ENCODE measurements at places on chromosomes 16 and 17.
A peak's percentile ranks its signal among the peaks of the same experiment; 100 is the strongest.

- no peak for DNase-seq
Measured at GRCh38 chr17:27808628-27809027, 8.3 kb upstream of the NOS2 start.

- no peak for DNase-seq
Measured at GRCh38 chr16:73014768-73015167, 33.2 kb downstream of the ZFHX3 start.

GRCh38 chr17:3575511-3575910 lies 17.9 kb upstream of the TRPV3 start:
- DNase-seq, result no peak

DNA sequence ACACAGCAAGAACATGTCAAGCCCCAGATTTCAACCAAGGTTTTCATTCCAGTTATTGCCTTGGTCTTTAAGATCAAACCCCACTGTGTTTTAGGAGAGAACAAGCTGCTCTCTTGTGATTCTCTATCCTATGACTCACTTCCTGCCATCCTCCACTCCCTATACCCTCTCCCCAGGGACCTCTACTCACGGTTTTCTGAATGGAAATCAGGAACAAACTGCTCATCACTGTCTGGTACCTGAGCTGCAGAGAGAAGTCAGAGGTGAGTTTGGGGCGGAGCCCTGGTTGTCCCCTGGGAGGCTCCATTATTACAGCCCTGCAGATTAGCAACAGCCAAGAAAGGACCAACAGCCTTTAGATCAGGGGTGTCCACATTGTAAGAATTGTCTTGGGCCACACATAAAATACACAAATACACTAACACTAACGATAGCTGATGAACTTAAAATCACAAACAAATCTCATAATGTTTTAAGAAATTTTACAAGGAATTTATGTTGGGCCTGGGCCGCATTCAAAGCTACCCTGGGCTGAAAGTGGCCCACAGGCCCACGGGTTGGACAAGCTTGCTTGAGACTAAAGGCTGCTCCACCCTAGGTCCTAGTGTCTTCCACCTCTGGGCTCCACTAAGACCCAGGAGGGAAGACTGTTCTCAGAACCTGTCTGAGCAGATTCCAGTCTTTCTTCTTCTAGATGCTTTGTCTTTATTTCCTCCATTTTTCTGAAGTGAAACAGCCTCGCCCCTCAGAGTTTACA lies 9.7 kb downstream of the ETV4 start:
- DNase-seq, result no peak

- peak; percentile 54 for DNase-seq
Measured at GRCh38 chr16:85611444-85612190, 1.5 kb upstream of the GSE1 start.

GRCh38 chr16:15607700-15608396 lies 35.1 kb downstream of the MARF1 start:
- no peak for DNase-seq

GRCh38 chr17:75182319-75182568 lies 515 bp downstream of the SUMO2 start:
- DNase-seq, result no peak

- DNase-seq, result no peak
Measured at GRCh38 chr17:7026471-7027115, 3.7 kb downstream of the BCL6B start.

DNA sequence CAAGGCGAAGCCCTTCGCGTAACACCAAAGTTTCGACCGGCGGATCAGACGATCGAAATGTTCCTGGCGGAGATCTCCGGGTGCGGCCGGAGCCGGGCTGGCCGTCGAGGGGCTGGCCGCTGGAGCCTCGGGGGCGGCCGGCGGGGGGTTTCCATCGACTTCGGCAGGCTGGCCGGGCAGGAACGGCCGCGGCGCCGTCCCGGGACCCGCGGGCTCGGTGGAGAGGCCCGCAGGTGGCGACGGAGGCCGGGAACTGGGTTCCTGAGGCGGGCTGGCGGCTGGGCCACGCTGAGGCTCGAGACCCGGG lies 1.1 kb downstream of the EPOP start:
- DNase-seq, result no peak

DNA sequence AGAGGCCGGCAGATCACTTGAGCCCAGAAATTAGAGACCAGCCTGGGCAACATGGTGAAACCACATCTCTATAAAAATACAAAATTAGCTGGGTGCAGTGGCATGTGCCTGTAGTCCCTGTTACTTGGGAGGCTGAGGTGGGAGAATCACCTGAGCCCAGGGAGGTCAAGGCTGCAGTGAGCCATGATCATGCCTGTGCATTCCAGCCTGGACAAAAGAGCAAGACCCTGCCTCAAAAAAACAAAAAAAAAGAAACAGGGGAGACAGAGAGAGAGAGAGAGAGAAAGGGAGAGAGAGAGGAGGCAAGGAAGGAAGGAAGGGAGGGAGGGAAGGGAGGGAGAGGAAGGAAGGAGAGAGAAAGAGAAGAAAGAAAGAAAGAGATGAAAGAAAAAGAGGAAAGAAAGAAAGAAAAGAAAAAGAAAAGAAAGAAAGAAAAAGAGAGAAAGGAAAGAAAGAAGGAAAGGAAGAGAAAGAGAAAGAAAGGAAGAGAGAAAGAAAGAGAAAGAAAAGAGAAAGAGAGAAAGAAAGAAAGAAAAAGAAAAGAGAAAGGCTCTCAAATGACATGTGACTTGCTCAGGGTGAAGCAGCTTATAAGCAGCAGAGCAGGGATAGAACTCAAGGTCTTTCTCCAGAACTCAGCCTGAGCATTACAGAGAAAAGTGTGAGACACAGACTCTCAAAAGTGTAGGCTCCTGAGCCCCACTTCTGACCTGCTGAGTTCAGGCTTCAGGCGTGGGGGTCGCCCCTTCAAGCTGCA lies 15.5 kb downstream of the CX3CL1 start:
- no peak for DNase-seq

DNA sequence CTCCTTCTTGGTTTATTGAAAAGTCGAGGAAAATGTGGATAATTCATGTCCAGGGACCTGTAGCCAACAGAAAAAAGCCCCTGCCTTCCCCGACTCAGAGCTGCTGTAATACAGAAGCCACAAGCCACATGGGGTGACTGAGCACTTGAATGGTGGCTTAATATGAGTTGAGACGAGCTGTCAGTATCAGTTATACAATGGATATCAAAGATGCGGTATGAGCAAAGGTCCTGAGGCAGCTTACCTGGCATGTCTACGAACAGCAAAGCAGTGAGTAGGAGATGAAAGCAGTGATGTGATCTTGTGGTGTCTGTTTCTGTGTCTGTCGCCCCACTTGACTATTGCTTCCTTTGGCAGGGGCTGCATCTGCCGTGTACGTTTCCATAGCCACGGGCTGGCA lies 12.2 kb upstream of the RMI2 start:
- no peak for DNase-seq

DNA sequence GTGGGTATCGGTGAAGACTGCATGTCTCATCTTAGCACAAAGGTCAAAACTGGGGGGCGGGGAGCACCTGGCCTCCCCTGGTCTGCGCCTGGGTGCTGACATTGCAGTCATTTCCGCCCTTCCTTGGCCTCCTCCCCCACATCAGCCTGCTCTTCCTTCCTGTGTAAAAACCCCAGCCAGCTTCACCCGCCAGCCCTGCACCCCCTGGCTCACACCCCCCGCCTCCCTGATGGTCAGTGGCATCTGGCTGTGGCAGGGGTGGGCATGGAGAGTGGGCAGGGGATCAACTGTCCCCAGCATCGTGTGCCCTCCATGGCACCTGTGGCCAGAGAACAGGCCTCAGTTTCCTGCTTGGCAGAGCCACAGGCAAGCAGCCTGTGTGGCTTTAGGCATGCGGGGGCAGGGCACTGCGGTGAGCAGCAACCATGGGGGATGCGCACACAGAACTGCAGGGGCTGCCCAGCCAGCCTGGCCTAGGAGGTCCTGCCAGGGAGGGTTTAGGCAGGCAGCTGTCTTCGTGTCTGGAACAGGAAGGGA lies 26.5 kb upstream of the LASP1NB start:
- DNase-seq, result peak; percentile 79

DNA sequence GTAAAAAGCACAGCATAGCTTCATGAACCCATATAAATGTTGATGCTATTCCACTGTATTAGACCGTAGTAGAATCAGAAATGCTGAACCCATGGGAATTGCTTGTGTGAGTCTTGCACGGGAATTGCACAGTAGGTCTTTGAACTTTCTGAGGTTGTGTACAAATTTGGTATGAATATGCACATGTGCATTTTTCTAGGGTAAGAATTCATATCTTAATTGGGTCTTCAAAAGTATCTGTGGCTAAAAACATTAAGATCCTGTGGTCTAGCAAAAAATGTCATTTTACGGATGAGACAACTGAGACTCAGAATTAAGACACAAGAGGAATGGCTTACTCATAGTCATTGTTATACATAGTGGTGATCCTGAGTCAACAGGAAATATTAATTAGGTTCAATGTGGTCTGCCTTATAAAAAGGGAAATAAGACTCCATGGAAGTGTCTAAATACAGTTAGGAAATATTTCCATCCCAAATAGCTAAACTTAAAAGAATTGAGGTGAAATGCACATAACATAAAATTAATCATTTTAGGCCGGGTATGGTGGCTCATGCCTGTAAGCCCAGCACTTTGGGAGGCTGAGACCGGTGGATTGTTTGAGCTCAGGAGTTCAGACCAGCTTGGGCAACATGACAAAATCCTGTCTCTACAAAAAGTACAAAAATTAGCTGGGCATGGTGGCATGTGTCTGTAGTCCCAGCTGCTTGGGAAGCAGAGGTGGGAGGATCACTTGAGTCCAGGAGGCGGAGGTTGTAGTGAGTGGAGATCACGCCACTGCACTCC lies 22.8 kb downstream of the TAOK1 start:
- DNase-seq, result no peak

GRCh38 chr16:10338426-10338825 lies 47.4 kb upstream of the ATF7IP2 start:
- no peak for DNase-seq

- DNase-seq, result no peak
Measured at GRCh38 chr16:53043986-53044601, 8.6 kb downstream of the CHD9NB start.

GRCh38 chr17:34370997-34371395 lies 8.0 kb upstream of the CCL1 start:
- no peak for DNase-seq

DNA sequence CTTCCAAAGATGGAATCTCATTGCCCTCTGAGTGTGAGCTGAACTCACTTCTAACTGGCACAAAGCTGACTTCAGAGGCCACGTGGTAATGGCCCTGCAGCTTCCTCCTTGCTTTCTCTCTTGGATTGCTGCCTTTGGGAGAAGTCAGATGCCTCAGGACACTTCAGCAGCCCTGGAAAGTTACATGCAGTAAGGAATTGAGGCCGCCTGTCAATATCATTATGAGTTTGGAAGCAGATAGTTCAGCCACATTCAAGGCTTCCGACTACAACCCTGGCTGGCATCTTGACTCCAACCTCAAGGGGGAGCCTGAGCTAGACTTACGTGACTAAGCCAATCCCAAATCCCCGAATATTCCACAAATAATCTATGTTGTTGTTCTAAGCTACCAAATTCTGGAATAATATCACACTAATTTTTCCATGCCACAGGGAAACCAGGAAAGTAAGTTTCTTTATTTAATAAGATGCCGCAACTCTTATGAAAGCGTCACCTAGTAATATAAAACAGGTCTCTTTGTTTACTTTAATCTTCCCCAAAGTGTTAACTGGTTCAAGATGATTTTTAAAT lies 13.6 kb downstream of the CEP20 start:
- DNase-seq, result peak; percentile 30

DNA sequence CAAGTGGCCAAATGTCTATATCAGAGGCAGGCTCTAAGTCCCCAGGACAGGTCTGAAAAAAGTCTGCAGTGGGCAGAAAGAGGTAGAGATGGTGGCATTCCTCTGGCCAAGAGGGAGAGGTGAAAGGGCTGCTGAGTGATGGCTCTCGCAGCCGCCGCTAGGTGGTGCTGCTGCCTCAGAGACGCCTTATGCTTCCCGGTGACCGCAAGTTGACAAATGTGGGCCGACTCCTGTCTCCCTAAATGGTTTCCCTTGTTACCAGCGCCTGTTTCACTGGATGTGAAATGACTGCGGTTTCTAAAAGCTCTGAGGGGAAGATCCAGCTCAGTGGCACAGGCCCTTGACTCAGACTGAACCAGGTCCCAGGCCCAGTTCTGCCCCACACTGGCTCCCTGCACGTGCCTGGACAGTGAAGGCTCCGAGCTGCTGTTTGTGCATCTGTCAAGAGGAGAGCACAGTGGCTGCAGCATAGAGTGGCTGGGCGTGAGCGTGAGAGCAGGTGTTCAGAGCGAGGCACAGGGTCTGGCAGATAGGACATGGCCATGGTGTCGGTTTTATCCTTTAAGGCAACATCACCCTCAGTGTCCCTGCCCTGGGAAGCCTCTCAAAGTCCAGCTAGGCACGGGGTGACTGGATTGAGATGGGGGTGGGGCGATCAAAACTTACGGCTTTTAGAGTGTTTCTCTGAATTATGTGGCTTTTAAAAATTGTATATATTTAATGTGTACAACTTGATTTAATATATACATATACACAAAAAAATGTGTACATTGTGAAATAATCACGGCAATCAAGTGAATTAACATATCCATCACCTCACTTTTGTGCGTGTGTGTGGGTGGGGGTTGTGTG lies 19.9 kb downstream of the CLEC16A start:
- peak; percentile 73 for DNase-seq

- no peak for DNase-seq
Measured at GRCh38 chr17:50109207-50109606, 14.1 kb downstream of the PDK2 start.

DNA sequence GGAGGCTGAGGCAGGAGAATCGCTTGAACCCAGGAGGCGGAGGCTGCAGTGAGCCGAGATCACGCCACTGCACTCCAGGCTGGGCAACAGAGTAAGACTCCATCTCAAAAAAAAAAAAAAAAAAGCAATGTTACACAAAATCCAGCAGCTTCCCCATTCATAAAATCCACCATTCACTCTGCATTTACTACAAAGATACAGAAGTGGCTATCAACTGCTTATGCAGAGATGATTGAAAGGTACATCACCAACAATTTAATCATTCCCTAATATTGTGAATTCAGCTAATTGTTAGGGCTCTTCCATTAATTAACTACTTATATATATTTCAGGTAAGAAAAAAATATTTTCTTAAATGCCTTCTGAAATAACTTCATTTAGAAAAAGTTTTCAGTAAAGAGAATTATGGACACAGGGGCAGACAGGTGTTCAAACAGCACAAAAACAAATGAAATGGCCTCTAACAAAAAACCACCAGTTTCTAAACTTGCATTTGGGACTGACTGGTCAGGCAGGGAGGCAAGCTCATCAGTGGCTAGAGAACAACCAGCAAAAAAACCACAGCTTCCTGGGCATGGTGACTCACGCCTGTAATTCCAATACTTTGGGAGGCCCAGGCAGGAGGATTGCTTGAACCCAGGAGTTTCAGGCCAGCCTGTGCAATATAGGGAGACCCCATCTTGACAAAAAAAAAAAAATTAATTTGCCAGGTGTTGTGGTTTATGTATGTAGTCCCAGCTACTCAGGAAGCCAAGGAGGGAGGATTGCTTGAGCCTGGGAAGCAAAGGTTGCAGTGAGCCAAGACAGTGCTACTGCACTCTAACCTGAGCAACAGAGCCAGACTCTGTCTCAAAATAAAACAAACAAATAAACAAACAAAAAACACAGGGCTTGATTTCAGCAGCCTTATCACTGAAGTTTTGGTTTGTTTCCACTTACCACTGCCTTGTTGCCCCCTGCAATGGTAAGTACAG lies 26.3 kb downstream of the ERN1 start:
- DNase-seq, result peak; percentile 8

- DNase-seq, result no peak
Measured at GRCh38 chr16:85878875-85879274, 20.1 kb upstream of the IRF8 start.
